Activated B cell treated with CpG ODN at 0.5 μM for 24 hours (primary cell): ENCODE measurements at places on chromosomes 5 and 9.

DNA sequence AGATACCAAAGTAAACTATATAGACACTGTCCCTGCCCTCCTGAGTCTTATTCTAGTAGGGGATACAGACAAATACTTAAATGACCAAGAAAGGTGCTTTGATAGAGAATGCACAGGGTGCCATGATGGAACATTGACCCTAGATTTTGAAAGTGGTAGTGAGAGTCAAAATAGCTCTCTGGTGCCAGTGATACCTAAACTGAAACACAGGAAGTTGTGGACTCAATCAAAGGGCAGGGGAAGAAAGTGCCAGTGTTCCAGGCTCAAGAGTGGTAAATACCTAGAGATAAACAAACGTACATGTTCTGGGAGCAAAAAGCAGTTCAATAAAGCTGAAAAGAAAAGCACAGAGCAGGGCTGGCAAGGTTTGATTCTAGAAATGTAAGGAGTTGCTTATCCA lies 267.6 kb downstream of the ISL1 start:
- DNase-seq, result no peak

DNA sequence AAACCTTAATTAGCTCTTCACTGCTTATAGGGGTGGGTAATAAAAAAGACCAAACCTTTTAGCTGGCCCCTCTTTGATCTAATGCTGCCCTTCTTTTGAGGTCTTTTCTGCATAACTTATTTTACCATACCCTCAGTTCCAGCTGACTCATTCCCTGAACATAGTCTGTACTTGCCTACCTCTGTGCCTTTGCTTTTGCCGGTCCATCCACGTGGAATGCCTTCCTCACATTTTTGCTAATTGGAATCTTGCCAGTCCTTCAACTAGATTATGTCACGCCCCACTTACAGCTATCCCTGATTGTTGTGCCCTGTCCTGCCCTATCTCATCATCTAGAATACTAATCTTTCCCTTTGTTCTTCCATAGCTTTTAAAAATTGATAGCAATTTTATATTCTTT lies 44.2 kb downstream of the FAF2 start:
- DNase-seq, result no peak

GRCh38 chr5:109486200-109486804 lies 76.5 kb upstream of the PJA2 start:
- DNase-seq, result no peak

- DNase-seq, result no peak
These were observed 15.7 kb upstream of the BTF3 start for GRCh38 chr5:73482383-73483136.

DNA sequence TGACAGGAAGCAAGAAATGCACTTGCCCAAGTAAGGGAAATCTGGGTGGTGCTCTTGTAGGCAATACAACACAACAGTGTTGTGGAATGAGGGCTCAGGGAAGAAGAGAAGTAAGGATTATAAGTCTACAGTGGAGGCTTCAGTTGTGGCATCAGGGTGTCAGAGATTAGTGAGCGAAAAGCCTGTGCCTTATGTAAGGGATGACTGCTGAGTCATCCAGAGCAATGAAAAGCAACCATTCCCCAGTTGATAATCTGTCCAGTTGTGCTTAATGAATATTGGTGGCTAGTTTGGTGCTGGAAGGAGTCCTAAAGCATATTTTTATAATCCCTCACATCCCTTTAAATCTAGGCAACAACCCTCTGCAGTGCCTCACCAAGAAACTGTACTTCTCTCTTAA lies 42.0 kb downstream of the FBXO38 start:
- no peak for DNase-seq

DNA sequence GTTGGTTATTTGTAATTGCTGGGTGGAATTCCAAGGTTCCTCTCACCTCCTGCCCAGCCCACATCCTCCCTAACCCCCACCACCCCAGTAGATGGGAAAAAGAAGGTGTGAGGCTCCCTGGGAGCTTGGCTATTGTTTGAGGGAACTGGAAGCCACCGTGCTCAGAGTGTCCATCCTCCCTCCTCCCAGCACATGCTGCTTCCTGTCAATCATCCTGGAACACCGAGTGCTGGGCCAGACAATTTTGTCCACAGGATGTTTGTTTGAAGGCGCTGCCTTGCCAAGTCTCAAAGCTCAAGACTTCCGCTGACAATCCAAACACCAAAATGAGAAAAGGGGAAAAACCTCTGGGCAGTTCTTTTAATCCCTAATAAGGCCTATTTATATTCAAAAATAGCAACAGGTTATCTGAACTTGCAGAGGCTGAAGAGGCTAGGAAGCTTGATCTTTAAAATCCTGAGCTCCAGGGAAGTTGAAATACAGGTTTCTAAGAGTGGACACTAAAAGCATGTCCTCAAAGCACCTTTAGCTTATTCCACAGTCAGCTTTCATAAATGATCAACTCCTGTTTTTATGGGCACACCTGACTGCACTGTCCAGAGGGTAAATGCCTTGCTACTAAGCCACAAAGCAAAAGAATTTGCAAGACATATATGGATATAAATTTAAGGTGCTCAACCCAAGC lies 286.7 kb downstream of the NFIB start:
- DNase-seq, result no peak

- DNase-seq, result no peak
These were observed 79.4 kb downstream of the LPAR1 start for GRCh38 chr9:110958847-110959246.

- DNase-seq, result no peak
These were observed 14.7 kb downstream of the TNFAIP8 start for GRCh38 chr5:119370486-119370885.

GRCh38 chr5:31981361-31981945 lies 192.7 kb downstream of the GOLPH3 start:
- DNase-seq, result no peak

DNA sequence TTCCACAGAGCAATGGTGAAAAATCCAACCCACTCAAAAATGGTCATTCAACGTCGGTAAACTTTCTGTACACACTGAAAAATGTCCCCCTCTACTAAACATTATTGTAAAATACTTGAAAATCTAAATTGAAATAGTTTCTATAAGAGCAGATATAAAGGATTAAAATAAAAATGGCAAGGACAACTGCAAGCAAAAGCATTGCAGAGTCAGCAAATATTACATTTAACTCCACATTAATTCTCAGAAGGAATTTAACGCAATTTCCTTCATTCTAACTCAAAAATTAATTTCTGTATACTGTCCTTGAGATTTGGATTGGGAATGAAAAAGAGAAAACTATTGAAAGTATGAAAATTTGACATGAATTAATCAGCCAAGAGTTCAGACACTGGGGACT lies 64.4 kb upstream of the SSBP2 start:
- no peak for DNase-seq

DNA sequence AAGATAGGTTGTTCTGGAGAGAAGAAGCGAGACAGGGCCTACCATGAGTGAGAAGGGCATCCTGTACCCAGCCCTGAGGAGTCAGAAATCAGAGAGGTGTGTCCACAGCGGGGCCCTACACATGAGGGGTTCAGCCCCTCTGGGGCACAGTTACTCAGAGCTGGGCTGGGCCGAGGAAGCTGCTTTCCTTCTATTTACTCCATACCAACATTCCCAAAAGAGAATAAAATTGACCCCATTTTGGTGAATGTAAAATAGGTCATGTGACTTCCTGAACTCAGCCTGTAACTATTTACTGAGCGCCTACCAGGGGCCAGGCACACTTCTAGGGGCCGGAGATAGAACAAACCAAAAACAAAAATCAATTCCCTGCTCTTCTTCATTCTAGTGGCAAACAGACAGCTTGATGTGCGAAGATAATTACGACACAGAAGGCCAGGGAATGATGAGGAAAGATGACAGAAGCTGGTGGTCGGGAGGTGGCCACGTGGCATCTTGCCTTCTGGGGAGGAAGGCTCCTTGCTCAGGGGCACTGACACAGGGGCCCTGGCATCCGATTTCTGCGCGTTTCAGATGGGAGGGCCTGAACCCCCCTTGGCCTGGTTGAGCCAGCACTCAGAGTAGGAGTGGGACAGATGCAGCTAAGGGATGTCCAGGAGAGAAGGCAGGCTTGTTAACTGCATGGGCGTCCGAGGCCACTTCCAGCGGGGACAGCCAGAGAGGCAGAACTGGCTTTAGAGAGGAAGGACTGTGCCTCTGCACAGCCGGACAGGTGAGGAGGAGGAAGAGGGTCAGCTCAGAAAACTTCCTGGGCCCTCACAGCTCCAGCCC lies 121.8 kb downstream of the NSG2 start:
- no peak for DNase-seq

GRCh38 chr9:78562021-78562420 lies 265.1 kb downstream of the PSAT1 start:
- no peak for DNase-seq

DNA sequence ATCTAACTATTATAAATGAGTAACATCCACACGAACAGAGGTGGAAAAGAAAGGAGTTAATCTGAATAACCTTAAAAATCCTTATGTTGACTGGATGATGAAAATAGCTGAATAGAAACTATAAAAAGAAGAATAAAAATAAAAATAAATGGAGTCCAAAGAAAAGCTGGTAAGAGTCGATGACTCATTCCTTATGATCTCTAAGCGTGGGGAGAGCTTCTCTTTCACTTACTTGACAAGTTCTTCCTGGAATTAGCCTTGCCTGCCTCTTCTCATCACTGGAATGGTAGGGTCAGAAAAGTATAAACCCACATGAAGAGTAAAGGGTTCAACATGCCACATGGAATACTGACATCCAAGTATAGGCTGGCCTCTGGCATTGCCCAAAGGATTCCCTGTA lies 477.0 kb upstream of the RGMB start:
- no peak for DNase-seq

- no peak for DNase-seq
These were observed 26.1 kb downstream of the DNAI1 start for GRCh38 chr9:34484678-34485077.

DNA sequence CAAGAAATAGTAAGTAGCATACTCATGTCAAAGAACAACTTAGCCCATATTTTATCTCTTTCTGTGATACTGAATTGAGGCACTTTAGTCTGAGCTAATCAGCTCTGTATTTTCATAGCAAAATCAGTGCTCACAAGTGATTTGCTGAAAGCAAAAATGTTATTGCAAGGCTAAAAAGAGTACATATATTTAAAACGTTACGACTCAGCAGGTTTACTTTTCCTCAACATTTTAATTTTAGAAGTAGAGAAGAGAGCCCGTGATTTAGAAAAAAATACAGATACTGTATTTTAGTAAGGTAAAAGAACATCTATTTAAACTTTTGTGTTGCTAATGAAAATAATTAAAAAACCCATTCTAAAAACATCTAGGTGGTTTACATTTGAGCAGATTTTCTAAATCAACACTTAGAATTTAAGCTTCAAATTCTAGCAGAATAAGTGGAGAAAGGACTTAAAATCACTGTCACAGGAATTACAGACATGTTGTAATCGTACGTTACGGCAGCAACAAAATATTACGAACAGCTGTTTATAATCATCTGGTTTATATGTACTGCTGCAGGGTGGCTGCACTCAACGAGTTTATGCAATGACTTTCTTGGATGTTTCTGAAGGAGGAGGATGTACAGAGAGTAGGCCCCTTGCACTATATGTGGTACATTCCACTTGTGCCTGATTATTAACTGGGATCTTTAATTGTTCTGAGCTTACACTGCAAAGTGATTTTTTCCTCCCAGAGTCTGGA lies 20.1 kb downstream of the SREK1 start:
- DNase-seq, result no peak

DNA sequence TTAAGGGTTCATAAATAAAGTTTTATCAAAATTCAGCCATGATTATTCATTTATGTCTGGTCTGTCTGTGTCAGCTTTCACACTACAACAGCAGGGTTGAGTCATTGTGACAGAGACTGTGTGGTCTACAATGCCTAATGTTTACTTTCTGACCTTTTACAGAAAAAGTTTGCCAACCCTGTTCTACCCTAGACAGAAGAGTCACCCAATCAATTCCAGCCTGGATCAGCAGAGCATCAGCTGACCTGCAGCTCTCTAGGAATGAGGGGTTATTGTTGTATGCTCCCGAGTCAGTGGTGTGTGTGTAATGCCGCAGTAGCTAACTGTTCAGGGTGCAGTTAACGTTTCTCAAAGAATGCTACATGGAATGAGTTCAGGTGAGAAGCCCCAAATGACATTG lies 87.3 kb downstream of the HRH2 start:
- DNase-seq, result no peak

GRCh38 chr5:75053054-75053303 lies 621 bp upstream of the GCNT4 start:
- DNase-seq, result no peak

- DNase-seq, result no peak
These were observed at the start of gene TPM2 for GRCh38 chr9:35689542-35690293. TPM2 (minus strand) TSS chr9:35689925; CDS start chr9:35689817, 108 bp downstream.

- DNase-seq, result no peak
These were observed 16.8 kb downstream of the SH3RF2 start for GRCh38 chr5:145953202-145953601.

GRCh38 chr5:42494414-42494813 lies 71.2 kb downstream of the GHR start:
- no peak for DNase-seq

DNA sequence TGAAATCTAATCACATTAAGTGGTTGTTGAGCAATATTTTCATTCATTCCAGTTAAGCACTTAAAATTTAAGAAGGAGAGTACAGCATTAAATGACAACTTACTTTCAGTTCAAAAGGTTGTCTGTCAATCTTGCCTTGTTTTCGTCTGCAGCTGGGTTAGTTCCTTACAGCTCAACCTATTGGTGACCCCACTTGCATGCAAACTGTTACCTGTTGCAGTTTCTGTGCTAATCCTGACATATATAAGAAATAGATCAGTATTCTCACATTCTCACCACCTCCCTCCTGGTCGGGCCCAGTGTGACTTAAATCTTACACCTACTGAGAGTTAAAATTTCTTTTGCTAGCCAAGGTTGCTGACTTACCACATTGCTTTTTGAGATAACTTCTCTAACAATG lies 191.8 kb upstream of the SMC2 start:
- DNase-seq, result no peak

GRCh38 chr5:133818031-133818431 lies 150.4 kb downstream of the C5orf15 start:
- no peak for DNase-seq

- DNase-seq, result no peak
These were observed 313.0 kb downstream of the CETN3 start for GRCh38 chr5:90096415-90097081.

DNA sequence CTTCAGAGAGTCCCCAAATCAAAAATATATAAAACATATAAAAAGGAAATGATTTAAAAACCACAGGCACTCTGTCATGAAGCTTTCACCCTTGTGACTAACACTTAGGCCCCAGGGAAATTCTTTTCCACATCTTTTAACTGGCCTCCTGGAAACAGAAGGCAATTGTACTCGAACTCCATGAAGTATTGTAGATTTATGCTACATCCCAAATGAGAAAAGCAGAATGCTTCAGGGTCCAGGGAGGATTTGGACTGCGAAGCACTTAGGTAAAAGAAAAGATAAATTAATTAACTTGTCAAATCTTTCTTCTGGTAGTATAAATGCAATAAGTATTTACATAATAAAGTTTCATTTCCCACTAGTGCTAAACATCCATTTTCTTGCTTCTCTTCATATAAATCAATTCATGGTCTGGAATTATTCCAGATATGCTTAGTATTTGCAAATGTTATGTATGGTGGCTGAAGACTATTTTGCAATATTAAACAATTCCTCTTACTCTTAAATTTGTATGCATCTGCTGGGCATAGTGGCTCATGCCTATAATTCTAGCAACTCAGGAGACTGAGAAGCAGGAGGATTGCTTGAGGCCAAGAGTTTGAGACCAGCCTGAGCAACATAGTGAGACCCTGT lies 64.9 kb upstream of the ELL2 start:
- no peak for DNase-seq
